ENCODE measurements at places on chromosomes 16 and 17. TPM values are rescaled to one million over a fixed set of nuclear protein-coding genes. Genes with fewer than 3 reads are reported as not detected.

NPIPB9 gene
- 3.1 TPM for total RNA-seq

MYH8 gene
- not detected for total RNA-seq

SETD6 gene
- 16.5 TPM for total RNA-seq

CDH5 gene
- total RNA-seq, result 18.5 TPM

- no peaks in the 10 kb centered on the region for H3K4me1 ChIP-seq
- no peaks in the 10 kb centered on the region for H3K36me3 ChIP-seq
- no peak overlapping the region for H3K4me3 ChIP-seq
- H3K27ac ChIP-seq, result no peak overlapping the region
Observed at GRCh38 chr16:9165681-9166080, 74.2 kb downstream of the HAPSTR1 start.

DNA sequence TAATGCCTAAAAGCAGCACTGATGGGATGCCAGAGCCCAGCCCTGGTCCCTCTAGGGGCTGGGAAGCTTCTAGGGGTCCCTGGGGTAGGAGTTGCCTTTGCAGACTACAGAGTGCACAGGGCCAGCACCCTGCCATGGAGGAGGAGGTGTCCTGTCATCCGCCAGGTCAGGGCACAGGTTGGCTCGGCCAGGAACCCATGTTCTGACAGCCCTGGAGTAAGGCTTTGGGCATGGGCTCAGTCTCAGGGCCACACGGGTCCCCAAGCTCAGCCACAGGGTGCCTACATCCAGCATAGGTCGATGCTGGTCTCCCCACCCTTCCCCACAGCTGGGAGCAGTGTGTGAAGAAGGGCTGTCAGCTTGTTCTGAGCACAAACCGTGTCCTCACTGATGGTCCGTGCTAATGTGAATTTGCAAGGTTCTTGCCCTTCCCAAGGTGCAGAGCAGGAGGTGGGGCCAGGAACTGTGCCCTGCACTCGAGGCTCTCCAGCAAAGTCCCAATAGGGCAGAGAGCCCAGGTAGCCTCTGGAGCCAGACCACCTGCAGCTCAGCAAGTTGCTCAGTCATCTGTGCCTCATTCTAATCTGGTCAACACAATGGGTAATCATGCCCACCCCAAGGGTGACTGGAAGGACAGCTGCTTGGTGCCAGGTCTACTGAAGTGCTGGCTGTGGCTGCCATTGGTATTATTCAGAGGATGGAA is 72.8 kb downstream of the AMFR start:
- no peak overlapping the region for H3K4me3 ChIP-seq
- DNase-seq, result no peak
- no peaks in the 10 kb centered on the region for H3K4me1 ChIP-seq
- no peak overlapping the region for H3K27ac ChIP-seq

- no peak overlapping the region for H3K27ac ChIP-seq
- peaks cover 4% of the 10 kb centered on the region for H3K4me1 ChIP-seq
- no peak overlapping the region for H3K4me3 ChIP-seq
- H3K36me3 ChIP-seq, result no peaks in the 10 kb centered on the region
- H3K27me3 ChIP-seq, result no peaks in the 10 kb centered on the region
Observed at GRCh38 chr16:70470927-70471341, 16.5 kb downstream of the FCSK start.

- H3K4me1 ChIP-seq, result no peaks in the 10 kb centered on the region
- H3K4me3 ChIP-seq, result no peak overlapping the region
- no peaks in the 10 kb centered on the region for H3K27me3 ChIP-seq
- no peak overlapping the region for H3K27ac ChIP-seq
Observed at GRCh38 chr17:13953841-13954240, 115.5 kb upstream of the COX10 start.

Data from ovary (tissue), 10 donors.